ENCODE measurements at places on chromosomes 7 and 10.

GRCh38 chr7:50751146-50751545 lies 31.6 kb downstream of the GRB10 start:
- no peak for DNase-seq

- DNase-seq: no peak
These were observed 24.3 kb downstream of the GARS1 start for GRCh38 chr7:30618961-30619360.

- DNase-seq: no peak
These were observed 119.9 kb downstream of the FANK1 start for GRCh38 chr10:126016156-126016805.

- DNase-seq: no peak
These were observed 435.8 kb downstream of the GPAM start for GRCh38 chr10:111747751-111748150.

- DNase-seq: no peak
These were observed 72.5 kb upstream of the NKX6-2 start for GRCh38 chr10:132858121-132859081.

DNA sequence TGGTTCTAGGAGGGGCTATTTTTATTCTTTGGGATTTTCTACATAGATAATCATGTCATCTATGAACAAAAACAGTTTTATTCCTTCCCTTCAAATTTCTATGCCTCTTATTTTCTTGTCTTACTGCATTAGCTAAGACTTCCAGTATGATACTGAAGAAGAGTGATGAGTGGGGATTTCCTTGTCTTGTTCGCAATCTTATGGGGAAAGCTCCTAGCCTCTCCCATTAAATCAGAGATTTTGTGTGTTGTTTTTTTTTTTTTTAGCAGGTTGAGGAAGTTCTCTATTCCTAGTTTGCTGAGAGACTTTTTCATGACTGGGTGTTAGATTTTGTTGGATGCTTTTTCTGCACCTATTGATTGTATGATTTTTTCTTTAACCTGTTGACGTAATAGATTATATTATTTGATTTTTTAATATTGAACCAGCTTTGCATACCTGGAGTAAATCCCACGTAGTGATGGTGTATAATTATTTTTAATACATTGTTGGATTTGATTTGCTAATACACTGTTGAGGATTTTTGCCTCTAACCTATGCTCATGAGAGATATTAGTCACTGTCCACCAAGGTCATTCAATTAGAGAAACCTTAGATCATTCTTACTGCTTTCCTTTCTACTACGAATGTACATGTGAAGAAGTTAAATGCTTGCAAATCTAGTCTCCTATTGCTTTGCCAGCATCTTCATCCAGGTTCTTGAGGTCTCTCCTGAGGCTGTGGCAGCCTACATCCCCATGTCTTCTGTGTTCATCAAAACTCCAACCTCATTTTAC lies 6.5 kb downstream of the ATP5F1C start:
- DNase-seq: no peak

- no peak for DNase-seq
These were observed 124.5 kb downstream of the CXCL12 start for GRCh38 chr10:44260286-44260928.

- DNase-seq: no peak
These were observed at the start of gene NRP1 for GRCh38 chr10:33334153-33334804. NRP1 (minus strand) TSS chr10:33334667; CDS start chr10:33334382, 285 bp downstream.

GRCh38 chr7:75869776-75870379 lies 9.0 kb upstream of the RHBDD2 start:
- DNase-seq: no peak

- no peak for DNase-seq
These were observed 100.7 kb downstream of the GRID1 start for GRCh38 chr10:86265895-86266259.

GRCh38 chr7:51055039-51055840 lies 261.4 kb downstream of the COBL start:
- DNase-seq: no peak

DNA sequence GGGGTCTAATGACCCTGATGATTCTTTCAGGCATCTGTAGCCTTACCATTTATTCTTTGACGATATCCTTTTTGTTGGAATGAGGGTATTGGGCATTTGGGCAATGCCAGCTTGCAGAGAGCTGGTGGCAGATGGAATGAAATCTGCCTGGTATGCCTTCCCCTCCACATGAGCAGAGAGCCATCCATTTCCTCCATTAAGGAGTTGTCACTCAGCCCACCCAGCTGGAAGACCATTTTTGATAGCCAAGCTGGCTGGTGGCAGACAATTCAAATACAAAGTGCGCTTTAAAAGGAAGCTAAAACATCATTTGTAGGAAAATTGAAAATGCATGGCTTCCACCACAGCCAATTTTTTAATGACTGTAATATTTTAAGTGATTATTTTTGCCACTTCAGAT lies 240.1 kb upstream of the SLC26A5 start:
- no peak for DNase-seq

GRCh38 chr7:36391436-36392198 lies 2.0 kb downstream of the ANLN start:
- DNase-seq: no peak

GRCh38 chr10:74642901-74643595 lies 183.4 kb upstream of the KAT6B start:
- DNase-seq: no peak

DNA sequence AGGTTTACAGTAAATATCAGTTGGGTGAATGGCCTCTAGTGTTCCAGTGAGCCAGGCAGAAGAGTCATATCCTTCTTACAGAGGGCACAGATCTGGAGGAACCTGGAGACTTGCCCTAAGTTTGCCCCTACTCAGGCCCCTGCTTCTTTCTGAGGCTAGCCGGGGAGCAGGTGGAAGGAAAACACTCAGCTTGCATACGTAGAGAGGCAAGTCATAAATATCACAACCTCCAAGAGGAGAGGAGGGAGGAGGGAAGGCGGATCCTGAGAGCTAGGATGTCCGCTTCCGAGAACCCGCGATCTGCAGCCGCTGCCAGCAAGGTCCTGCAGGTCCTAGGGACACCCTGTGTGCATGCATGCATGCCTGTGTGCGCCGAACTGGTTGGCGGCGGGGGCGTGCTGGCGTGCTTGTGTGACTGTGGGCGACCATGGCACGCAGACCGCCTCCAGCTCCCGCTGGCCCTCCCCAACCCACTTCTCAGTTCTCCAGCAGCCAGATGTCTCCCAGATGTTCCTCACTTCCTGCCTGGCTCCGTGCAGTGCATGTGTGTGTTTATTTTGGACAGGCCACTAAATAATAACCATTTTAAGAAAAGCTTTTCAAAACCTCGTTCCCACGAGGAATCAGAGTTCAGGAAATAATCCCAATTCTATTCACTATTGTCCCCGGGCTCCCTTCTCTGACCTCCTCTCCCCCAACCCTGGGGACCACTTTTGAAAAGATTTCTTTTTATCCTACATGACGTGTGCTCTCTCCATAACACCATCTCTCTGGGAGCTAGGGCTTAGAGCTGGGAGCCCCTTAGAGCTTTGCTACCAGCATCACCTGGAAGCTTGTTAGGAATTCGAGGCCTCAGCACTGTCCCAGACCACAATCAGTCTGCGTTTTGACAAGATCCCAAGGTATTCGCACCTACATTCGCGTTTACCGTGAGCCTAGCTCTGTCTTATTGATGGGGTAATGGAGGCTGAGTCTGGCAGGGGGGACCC lies 32.4 kb downstream of the UNC5B start:
- DNase-seq: peak; percentile 36
